Stimulated activated CD4-positive, alpha-beta T cell treated with anti-CD3 and anti-CD28 coated beads, Interleukin-4, amount 100 ng/mL, for 4 hours (primary cell): ENCODE measurements at places on chromosomes 3 and 15.

- no peak for DNase-seq
These were observed 6.4 kb upstream of the IGF2BP2 start for GRCh38 chr3:185831195-185831594.

- no peak for DNase-seq
These were observed 5.2 kb downstream of the C3orf49 start for GRCh38 chr3:63824309-63824708.

- DNase-seq = no peak
These were observed 278.9 kb upstream of the ATP11B start for GRCh38 chr3:182514236-182514964.

DNA sequence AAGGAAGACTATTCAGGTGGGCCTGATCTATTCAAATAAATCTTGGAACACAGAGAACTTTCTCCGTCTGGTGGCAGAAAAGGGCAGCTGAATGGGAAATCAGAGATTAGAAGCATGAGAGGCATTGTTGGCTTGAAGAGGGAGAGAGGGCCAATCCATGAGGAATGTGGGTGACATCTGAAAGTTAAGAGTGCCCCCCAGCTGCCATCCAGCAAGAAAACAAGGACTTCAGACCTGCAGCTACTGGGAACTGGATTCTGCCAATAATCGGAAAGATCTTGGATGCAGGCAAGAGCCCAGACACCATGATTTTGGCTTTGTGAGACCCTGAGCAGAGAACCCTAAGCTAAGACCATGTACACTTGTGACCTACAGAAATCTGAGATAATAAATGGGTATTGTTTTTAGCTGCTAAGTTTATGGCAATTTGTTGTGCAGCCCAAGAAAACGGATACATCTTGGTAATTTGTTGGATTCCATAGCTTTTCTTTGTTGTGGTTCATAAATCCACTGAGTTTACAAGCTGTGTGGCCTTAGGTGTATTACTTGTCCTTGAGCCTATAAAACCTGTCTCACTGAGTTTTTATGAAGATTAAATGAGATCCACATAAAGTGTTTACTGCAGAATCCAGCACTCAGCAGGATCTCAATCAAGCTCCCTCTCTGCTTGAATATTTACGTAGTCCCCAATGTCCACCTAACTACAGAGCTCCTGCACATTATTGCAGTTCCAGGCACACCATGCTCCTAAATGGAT lies 82.1 kb upstream of the PRTG start:
- DNase-seq = no peak

DNA sequence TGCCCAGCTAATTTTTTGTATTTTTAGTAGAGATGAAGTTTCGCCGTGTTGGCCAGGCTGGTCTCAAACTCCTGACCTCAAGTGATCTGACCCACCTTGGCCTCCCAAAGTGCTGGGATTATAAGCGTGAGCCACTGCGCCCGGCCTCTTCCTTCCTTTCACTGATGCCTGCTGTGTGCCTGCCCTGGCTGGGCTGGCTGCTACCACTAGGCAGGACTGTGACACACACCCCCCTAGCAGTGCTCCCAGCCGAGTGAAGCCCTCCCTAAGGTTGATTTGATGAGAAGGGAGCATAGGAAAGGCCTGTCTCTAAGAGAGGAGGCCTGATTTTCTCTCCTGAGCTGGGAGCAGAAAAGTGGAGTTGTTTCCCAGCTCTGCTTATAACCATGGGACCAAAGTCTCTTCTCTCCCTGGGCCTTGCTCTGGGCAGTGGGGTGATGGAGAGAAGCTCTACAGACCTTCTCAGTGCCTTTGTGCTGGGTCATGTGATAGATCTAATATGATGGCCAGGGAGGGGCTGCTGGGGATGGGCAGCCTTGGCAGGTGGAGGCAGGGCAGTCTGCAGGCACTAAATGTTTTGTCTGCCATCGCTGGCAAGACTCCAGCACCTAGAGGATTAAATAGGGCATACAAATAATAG lies 20.1 kb upstream of the SFMBT1 start:
- no peak for DNase-seq

DNA sequence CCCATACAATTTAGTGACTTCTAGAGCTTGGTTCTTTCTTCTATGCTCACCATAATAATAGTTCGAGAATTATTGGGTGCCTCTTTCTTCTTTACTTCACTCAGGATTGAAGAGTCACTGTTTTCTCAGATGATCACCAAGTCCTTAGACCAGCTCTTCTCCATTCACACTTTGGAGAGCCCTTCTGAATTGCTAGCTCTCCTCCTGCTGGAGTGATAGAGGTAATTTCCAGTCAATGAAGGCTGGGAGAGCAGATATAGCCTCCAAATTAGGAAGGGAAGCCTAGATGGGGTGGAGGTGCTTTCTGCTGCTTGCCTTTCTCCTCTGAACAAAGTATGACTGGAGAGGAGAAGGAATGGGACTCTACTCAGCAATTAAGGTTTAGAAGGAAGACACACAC lies 10.7 kb upstream of the BBX start:
- no peak for DNase-seq

GRCh38 chr15:83999396-84000135 lies 236.0 kb upstream of the GOLGA6L4 start:
- DNase-seq = no peak

DNA sequence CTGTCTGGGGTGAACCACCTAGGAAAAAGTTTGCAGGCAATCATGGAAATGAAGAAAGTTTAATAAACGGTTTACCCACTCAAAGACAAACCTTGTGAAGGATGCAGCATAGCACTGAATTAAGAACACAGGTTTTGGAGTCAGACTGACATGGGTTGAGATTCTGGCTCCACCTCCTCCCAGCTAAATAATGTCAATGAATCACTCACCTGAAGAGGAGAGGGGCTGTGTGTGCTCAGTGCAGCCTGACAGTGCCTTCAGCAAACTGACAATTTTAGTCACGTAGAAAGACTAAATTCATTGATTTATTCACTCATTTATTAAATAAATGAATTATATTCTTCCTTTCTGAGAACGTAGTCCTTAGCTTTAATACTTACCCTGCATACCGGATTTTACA lies 18.9 kb downstream of the NR1I2 start:
- DNase-seq = no peak

- no peak for DNase-seq
These were observed 111.2 kb downstream of the EFHB start for GRCh38 chr3:19822805-19823204.

- no peak for DNase-seq
These were observed 206.9 kb downstream of the ZNF385D start for GRCh38 chr3:21544076-21544462.

DNA sequence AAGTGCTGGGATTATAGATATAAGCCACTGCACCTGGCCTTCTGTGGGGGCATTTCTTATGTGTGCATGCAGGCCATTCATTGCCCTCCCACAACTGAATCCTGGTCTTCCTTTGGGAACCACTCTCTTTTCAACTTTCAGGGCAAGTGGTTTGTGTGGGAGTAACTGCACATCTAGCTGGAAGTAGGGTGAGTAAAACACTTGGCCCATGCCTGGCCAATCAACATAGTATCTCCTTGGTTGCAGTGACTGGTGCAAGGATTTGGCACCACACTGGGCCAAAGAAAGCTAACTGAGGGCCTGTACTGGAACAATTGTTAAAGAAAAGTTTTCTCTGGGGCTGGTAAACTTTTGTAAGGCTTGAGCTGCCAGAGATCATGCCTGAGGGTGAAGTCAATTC lies 189.2 kb upstream of the FEZF2 start:
- DNase-seq = no peak

DNA sequence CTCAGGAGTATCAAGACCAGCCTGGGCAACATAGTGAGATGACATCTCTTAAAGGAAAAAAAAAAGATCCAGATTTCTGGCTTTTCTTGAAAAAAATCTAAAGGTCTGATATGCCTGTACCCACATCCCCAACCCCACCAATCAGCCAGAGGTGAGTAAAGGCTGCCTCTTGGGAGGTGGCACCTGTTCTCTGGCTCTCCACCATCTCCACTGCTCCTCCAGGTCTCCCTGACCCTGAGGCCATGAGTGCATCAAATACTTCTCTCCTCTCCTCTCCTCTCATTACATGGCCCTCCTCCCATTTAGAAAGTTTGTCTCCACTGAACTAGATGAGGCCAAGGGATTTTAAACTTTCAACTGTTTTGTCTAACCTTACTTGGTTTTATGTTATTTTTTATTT lies 5.2 kb downstream of the SIAH2 start:
- no peak for DNase-seq

GRCh38 chr3:195271410-195272243 lies 668 bp upstream of the XXYLT1 start:
- DNase-seq = peak; percentile 91

GRCh38 chr3:46733026-46733800 lies 15.5 kb upstream of the PRSS50 start:
- no peak for DNase-seq

DNA sequence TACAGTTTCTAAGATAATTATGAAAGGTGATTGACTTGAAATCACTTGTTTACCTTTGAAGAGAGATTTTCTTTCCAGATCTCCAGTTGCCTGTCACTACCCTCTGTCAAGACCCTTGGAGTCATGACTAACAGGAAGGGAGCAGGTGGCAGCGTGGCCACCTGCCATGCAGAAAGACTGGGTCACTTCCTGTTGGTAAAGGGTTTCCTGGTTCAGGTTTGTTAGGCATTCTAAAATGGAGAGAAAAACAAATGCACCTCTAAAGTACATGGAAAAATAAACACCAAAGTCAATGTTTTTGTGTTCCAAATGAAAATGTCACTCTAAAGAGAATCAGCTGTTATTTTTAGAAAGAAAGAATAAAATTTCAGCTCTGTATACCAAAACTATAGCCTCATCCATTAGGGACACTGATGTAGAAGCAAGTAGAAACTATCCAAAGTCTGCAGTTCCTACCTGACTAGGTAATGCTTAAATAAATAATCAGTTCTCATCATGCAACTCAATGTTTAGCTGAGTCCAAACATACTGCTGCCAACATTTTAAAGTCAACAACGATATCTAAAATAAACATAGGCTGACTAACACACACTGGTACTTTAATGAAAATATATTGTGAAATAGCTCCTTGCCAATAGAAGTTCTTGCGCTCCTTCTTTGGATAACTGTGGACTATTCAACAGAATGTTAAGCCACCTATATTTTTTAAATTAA lies 23.9 kb upstream of the TM4SF1 start:
- DNase-seq = no peak

DNA sequence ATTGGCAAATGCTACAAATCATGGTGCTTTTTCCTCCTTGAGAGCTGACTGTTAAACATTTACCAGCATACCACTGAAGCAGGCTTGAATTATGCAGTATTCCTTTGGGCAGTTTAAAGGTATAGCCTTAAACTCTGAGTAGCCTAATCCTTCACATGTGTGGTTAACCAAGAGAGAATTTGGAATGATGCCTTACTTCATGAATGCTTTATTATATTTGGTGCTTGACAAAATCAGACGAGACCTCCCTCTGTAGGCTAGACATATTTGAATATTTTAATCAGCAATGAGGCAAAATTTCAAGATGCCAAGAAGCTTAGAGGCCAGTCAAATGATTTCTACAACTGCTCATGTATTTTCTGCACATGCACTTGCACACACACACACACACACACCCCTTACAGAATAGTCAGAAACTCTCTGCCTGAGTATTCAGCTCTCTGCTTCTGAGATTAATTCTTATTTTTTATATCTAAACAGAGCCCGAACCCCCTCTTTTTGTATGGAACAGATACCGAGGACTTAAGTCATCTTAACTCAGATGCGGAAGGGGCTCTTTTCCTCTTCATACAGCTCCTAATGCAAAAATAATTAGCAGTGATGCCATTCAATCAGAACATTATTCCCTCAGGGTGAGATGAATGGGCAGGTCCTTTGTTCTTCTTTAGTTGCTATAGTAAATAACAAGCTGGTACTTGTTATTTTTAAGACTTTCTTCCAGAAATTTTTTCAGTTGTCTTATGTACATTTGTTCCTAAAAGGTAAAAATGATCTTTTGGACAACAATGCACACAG lies 195.5 kb upstream of the TMC3 start:
- DNase-seq = no peak

DNA sequence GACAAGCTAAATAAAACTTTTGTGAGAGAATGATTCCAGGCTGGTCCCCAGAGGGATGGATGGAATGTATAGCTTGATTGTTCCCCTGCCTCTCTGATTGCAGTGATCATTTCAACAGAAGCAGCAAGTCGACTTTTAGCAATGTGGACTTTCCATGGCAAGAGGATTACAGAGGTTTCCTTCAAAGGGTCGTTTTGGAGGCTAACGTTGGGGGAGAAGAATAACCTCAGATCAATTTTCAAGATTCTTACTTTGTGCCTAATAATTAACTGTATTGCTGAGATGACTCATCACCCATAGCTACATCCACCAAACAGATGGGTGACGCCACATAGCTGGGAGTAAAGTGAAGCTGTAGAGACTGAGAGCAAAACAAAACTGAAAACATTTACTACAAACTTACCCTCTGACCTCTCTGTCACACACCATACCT lies 79.9 kb downstream of the GTPBP8 start:
- no peak for DNase-seq

DNA sequence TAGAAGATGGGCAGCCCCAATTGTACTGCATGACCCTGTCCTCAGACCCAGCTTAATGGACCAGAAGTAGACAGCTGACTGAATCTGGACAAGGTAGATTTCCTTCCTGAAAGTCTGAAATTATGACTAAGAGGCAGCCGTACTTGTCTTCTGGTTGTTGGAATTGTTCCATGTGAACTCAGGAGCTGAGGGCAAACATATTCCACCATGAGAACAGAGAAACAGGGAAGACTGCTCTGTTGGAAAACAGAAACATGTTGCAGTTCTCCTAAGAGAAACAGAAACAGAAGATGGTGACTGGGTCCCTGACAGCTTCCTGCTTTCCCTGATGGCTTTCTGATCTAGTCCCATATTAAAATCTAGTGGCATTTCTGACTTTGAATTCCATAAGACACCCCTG lies 24.1 kb downstream of the POPDC2 start:
- no peak for DNase-seq

- DNase-seq = no peak
These were observed 57.1 kb downstream of the AAGAB start for GRCh38 chr15:67197364-67197695.

GRCh38 chr3:151580591-151580990 lies 119.7 kb upstream of the IGSF10 start:
- DNase-seq = no peak

- DNase-seq = no peak
These were observed 10.4 kb downstream of the NR2F2 start for GRCh38 chr15:96340598-96341512.
